ENCODE measurements at places on chromosomes 5 and 9.

GRCh38 chr9:100714372-100715099 is 136.7 kb downstream of the CAVIN4 start:
- DNase-seq: peak; percentile 74

GRCh38 chr5:31954091-31954490 is 220.0 kb downstream of the GOLPH3 start:
- DNase-seq: no peak

DNA sequence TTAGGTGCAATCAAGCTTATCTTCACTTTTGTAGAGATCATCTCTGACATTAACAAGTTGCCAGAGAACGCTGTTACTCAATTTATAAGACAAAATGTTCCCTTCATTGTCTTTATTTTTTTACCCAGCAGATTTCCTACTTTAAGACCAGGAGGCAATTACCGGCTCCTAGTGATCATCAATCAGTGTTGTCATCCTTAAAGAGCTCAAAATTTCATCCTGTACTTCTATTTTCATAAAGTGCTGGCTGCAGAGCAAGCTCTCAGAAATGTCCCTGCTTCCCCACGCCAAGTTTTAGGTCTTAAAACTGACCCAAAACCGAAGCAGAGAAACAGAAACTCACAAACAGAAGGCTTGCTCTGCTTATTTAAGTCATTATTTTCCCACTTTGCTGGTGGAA is 82.9 kb downstream of the PJA2 start:
- DNase-seq: no peak

DNA sequence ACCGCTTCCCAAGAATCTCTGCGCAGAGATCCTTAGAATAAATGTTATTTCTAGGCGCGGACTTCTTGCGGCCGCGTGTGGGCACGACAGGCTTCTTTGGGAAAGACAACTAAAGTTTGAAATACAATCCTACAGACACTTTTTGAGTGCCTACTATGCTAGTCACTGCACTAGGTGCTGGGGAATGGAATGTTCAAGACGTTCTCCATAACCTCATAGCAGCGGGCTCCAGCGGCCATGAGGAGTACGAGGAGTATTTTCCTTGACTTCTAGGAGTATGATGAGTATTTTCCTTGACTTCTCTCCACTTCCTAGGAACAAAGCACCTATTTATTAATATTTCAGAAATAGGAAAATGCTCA is 636 bp upstream of the PWWP2A start:
- no peak for DNase-seq

Data from suppressor macrophage treated with lipopolysaccharide for 1 hour (primary cell).